ENCODE measurements at places on chromosomes 1 and 21. TPM values are rescaled to one million over a fixed set of nuclear protein-coding genes. Genes with fewer than 3 reads are reported as not detected.

The FAM131C gene
- not detected for total RNA-seq

The PLK3 gene
- total RNA-seq = 11.8 TPM

The NCF2 gene
- 7.0 TPM for total RNA-seq

The PLA2G2C gene
- not detected for total RNA-seq

The IFI16 gene
- total RNA-seq = 31.9 TPM

The RGS2 gene
- total RNA-seq = 35.3 TPM

The GFI1 gene
- total RNA-seq = 10.2 TPM

The IVL gene
- total RNA-seq = not detected

The OPRD1 gene
- not detected for total RNA-seq

The ZBED6 gene
- 34.7 TPM for total RNA-seq

The PINK1 gene
- total RNA-seq = 4.0 TPM
